ENCODE measurements at places on chromosomes 4 and X.
A peak's percentile ranks its signal among the peaks of the same experiment; 100 is the strongest.

- peak; percentile 74 for DNase-seq
Observed at GRCh38 chrX:112642349-112642748, 37.4 kb downstream of the LHFPL1 start.

DNA sequence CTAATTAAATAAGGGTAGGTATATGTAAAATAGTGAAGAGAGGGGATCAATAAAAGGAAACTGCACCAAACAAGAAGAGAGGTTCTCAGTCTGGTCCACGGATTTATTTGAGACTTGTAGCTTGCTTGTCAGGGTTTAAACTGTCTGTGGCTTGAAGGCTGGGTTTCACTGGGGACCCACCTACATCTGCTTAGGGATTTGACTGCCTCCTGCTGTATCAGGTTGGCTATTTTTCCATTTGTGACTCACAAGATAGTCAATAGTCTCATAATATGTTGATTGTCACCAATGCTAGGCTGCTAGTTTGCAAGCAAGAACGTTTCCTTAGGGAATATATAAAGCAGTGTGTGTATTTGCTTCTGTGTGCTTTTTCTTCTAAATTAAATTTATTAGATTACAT, 1950.7 kb upstream of the IGFBP7 start:
- no peak for DNase-seq

- peak; percentile 5 for DNase-seq
Observed at GRCh38 chr4:46648088-46648744, 258.3 kb upstream of the GABRA2 start.

DNA sequence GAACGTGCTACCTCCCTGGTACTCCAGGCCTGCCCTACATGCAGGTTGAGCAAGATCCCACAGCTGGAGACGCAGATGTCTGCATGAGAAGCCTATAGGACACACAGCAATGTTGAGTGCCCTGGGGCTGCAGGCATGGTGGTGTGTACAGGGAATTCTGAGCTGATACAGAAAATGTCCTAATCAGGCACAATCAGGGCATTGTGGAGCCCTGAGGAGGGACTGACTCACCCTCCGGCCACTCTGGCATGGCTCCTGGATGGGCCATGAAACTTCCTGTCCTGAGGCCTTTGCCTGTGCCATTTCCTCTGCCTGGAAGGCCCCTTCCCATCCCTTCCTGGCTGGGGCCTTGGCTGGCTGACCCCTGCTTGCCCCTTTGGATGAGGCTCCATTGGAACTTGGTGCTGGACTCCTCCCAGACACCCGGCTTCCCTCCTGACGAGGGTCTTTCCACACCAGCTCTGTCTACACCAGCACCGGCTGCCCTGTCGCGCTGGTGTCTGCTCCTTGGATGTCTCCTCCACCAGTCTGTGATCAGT, 16.7 kb upstream of the AFAP1 start:
- no peak for DNase-seq

GRCh38 chr4:23680671-23681518, 209.0 kb downstream of the PPARGC1A start:
- peak; percentile 11 for DNase-seq

DNA sequence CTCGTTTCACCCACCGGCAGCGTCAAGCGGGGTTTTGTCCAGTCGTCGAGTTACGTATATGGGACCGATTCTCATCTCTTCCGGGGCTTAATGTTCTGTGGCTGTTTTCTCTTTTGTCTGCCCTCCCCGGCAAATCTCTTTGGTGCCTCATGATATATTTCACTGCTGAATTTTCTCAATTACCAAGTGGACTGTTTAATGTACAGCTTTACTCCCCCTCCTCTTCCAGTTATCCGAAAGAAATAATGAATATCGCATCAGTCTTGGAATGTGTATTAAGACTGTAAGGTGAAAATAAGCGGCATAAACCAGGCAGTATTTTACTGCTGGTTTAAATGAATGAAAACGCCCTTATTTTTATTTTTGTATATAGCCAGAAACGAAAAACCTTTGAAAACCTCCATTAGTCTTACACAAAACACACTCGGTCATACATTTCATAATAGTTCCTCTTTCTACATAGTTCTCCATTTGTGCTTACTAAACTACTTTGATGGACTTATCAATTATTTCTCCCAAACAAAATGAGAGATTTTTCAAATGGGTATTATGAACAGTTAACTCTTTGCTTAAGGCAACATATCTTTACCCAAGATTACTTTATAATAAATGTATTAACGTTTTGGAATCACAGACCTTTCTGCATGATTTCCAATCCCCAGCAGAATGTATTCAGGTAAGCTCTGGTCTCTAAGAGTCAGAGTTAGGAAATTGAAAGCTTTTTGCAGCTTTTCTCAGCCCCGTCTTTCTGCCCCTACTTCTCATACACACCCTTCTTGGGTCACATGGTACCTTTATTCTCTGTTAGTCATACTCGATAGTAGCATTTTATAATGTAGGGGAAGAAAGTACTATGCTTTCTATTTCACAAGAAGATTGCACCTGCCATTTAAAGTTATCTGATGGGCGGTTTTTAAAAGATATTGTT, 979 bp downstream of the RP2 start:
- no peak for DNase-seq

DNA sequence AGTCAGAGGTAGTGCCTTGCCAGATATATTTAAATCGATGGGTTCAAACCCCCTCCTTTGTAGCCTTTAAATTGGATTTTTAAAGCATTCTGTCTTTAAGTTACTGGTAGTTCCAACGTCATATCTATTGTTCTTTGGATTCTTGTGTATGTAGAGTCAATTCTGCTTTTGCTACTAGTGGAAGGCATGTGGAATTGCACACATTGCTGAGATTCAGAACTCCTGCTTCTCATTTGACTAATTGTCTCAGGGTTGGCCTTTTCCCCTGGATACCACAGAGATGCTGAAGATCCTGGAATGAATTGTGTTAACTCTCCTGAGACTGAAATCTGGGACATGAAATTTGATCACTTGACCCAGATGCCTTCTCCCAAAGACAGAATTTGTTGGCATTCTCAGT, 328.3 kb upstream of the RPS6KA3 start:
- DNase-seq, result no peak

GRCh38 chrX:23503835-23504539, 163.3 kb upstream of the PRDX4 start:
- peak; percentile 83 for DNase-seq

- no peak for DNase-seq
Observed at GRCh38 chr4:55014876-55015275, 110.5 kb downstream of the KDR start.

- DNase-seq, result peak; percentile 47
Observed at GRCh38 chr4:26568446-26568994, 15.4 kb upstream of the TBC1D19 start.

- DNase-seq, result no peak
Observed at GRCh38 chr4:13522282-13523104, 21.8 kb downstream of the NKX3-2 start.

- DNase-seq, result no peak
Observed at GRCh38 chrX:129091097-129091496, 432.2 kb downstream of the SMARCA1 start.

DNA sequence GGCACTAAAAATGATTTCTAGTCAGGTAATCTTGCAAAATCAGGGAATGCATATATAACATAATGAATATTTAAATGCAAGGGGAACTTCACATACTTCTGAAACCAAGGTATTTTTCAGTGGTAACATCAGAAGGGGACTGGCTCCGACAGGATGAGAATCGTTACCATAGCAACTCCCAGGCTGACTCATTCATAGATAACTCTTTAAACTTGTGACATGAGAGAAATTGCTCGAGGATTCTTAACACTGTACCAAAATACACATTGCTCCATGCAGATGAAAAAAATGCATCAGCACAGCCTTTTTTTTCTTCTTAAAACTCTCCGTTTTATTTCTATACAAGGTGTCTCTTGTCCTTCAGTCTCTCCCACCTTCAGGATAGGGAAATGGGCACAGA, 114.3 kb downstream of the GABRB1 start:
- no peak for DNase-seq

- DNase-seq, result no peak
Observed at GRCh38 chr4:123278755-123279154, 117.8 kb upstream of the SPRY1 start.

DNA sequence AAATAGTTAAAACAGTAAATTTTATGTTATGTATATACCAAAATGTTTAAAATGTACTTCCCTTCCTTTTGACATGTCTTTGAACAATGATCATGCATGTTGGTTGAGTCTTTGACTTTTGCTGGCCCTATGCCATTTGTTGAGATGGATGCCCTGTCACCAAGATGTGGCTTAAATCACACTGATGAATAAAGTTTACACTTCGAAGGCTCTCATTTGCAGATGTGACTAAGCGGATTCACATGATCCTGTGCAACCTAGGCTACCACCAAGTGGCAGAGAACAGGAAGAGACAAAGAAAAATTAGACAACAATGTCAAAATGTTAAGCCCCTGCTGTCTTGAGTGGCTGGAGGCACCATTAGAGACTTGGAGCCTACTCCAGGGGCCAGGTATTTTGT, 139.9 kb downstream of the RAB28 start:
- no peak for DNase-seq

DNA sequence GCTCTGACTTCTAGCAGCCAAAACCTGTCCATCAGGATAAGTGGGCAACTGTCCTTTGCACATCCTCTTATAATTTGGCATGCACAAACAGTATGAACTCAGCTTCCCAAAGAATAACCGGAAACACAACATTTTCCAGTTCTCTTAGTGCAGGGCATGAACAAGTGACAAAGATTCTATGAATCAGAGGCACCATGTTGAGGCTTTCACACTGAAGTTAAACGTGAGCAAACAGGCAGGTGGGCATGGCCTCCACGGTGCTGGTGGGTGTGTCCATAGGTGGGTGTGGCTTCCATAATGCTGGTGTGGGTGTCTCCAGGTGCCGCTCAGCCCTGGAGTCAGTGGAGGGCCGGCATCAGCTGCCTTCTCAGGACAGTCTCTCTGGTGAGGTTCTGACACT, 196.5 kb downstream of the SMIM20 start:
- no peak for DNase-seq

- peak; percentile 18 for DNase-seq
Observed at GRCh38 chr4:145808021-145808650, 128.2 kb downstream of the C4orf51 start.

DNA sequence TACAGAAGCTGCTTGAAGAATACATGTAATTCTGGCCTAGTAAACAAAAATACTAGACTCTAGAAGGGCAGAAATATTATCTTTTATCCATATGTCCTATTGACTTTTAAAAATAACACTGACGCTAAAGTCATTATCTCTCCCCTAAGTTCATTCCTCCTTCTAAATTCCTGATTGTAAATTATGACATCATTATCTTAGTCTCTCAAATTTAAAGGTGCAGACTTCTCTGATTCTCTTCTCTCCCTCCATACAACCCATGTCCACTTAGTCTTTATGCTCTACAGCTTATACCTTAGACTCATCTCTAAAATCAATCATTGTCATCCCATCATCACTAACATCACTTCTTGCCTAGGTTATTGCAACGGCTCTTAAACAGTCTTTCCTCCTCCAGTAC, 327.9 kb upstream of the GRIA3 start:
- DNase-seq, result no peak

- DNase-seq, result peak; percentile 48
Observed at GRCh38 chr4:7462509-7462971, 27.8 kb upstream of the PSAPL1 start.

GRCh38 chr4:162952232-162952631, 214.5 kb downstream of the NAF1 start:
- no peak for DNase-seq

DNA sequence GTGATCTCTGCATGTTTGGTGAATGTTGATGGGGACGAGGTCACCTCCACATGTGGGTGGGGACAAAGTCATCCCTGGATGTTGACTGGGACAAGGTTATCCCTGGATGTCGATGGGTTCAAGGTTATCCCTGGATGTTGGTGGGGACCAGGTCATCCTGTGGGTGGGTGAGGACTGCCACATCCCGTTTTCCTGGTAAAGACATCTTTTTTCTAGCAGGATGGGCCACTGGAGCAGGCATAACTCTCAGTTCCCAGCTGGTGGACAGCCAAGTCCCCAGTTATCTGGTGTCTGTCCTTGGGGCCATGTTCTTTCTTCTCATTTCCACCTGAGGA, 28.3 kb upstream of the PLCXD1 start:
- DNase-seq, result no peak

DNA sequence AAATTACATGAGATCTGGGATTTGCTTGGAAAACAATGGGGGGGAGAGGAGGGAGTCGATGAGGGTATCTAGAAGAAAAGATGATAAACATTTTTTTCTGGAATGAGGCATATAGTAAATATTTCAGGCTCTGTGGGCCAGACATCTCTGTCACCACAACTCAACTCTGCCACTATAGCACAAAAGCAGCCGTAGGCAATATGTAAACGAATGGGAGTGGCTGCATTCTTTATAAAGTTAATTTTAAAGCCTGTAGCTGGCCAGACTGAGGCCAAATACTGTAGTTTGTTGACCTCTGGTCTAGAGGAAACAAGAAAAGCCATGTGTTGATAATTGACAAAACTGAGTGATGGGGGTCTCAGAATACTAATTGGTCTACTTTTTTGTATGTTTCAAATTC, 14.1 kb upstream of the TCEANC start:
- no peak for DNase-seq

DNA sequence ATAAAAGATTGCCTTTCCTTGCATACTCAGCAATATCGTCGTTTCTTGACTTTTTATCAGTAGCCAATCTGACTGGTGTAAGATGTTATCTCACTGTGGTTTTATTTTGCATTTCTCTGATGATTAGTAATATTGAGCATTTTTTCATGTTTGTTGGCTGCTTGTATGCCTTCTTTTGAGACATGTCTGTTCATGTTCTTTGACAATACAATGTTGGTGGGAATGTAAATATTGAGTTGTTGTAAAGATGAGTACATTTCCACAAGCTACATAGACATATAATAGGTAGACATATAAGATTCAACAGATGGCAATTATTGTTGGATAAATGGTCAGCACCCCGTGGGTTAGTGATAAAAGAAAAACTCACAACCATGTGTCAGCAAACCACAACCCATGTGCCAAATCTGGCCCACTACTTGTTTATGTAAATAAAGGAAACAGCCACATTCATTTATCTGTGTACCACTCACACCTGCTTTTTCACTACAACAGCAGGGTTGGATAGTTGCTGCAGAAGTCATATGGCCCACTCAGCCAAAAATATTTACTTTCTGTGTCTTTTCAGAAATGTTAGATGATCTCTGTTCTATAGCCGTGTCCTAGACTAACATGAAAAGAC, 153.1 kb upstream of the VCX start:
- no peak for DNase-seq

- DNase-seq, result peak; percentile 73
Observed at GRCh38 chrX:103831803-103832544, at the start of gene RAB9B. TSS of gene RAB9B (minus strand) at chrX:103832257. CDS start at chrX:103825784, 6,473 bp downstream.

DNA sequence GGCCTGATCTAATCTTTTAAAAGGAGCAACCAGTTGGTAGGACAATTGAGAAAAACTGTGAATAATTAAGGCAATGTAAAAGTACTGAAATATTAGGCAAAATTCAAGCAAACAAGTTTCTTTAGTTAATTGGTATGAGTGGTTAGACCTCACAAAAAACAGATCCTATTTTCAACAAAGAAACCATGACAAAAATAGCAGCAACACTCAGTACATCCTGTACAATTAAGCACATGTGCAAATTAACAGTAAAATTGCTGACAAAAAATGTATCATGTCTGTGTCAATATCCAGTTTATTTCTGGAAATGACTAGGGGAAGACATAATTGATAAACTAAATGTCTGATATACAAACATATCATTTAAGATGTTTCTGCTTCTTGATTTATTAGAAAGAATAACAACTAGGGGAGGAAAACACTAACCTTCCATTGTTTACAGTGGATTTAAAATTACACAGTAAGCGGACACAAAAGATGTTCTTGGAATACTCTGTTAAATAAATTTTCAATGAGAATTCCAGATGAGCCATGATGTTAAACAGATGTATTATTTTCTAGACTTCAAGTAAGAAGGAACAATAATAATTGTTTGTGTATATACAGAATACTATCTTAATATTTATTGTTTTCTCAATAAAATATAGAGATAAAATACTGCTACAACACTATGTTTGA, 638.9 kb downstream of the SPRY1 start:
- peak; percentile 72 for DNase-seq
